Suppressor macrophage treated with lipopolysaccharide for 4 hours (primary cell): ENCODE measurements at places on chromosomes 3 and 15.

- DNase-seq: no peak
Measured at GRCh38 chr3:21754839-21755238, 3.8 kb upstream of the ZNF385D start.

DNA sequence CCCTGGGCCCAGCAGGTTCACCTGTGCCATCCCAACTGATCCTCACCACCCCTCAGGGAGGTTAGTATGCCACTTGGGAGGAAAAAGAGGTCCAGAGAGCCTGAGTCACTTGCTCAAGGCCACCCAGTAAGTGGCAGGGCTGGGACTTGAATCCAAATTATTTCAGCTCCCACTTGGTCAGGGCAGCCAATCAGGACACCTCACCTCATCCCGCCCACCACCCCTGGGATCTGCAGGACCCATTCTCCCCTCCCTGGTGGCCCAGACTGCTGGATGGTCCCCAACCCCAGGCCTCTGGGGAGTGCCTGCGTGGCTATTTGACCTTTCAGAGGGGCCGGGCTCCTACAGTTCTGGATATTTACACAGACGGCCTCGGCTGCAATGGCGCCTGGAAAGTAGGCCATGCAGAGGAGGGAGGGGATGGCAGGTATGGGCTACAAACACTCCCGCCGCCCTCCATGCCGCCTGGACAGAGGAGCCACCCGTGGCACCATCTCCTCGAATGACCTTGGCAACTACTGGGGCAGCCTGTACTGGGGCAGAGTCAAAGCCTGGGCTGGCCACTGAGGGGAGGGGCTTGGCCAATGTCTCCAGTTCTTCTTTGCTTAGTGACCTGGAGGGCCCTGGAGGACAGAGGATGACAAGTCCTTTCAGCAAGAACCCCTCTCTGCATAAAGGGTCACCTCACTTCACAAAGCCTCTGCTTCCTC lies 153.6 kb upstream of the LINGO1 start:
- DNase-seq: no peak

- no peak for DNase-seq
Measured at GRCh38 chr3:181794011-181794790, 82.5 kb downstream of the SOX2 start.

- no peak for DNase-seq
Measured at GRCh38 chr15:27124287-27124871, 153.4 kb downstream of the GABRG3 start.

DNA sequence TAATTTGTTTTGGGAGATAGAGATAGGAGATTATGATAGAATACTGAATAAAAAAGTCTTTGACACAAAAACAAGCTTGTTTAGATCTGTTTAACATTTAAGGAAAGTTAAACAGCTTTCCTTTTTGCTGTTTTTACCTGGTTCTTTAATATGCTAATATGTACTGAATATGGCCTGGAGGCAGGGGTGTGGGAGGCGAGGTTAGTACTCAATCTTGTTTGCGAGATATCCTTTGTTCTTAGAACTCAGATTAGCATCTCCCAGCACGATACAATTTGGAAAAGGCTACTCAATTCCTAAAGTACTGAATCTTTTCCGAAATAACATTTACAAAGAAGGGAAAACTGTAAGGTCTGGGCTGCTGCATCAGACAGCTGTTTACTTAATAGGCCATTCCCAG lies 40.8 kb upstream of the ST3GAL6 start:
- no peak for DNase-seq

DNA sequence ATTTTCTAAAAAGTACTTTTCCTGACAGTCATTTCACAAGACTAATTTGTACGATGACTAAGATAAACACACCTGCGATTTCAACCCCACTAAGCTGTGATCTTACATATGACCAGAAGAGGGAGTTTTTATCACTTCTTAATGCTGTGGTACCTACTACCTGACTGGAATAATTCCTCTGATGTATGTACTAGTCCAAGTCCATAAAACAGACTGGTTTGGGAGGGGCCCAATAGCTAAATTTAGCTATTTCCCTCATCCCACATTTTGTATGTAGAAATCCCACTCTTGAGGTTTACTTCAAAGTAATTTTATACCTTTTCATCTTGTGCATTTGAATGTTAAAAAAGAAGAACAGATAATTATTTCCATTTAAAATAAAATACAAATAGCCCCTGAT lies 49.7 kb upstream of the SCAANT1 start:
- DNase-seq: no peak

GRCh38 chr15:69225355-69226022 lies 65.1 kb downstream of the GLCE start:
- DNase-seq: peak; percentile 36

- DNase-seq: no peak
Measured at GRCh38 chr3:143283432-143284128, 164.0 kb downstream of the CHST2 start.

- DNase-seq: peak; percentile 87
Measured at GRCh38 chr15:93862791-93863190, 368.6 kb upstream of the MCTP2 start.

DNA sequence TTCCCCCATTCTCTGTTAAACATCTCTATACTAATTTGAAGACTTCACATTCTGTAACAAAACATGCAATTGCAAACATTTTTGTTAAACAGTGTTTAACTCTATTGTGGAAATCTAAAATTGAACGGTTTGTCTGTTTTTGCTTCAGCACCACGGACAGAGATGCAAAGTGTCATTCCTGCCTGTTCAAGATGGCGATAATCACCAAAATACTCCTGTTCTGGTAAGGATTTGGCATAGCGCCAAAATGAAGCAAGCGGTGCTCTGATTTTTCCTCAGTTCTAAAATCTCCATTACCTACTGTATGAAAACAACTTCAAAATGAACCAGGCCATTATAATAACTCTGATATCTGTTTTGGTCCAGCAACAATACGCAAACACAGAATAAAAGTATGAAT lies 129.7 kb upstream of the TUSC7 start:
- DNase-seq: no peak

DNA sequence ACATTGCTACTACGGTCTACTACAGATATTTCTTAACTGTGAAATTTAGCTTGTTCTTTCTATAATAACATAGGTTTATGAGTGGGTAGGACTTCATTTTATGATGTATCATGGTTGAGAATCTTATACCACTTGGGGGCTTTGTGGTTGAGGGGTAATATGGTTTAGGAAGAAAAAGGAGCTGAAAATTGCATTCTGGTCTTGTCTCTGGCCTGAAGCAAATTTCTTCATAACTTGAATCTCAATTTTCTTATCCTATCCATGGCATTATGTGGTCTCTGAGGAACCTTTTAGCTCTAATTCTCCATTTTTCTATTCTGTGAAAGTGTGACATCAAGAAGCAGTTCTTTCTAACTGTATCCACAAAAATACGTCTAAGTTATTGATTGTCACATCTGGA lies 341.0 kb downstream of the SOX2 start:
- no peak for DNase-seq

- no peak for DNase-seq
Measured at GRCh38 chr3:149528340-149528650, 53.8 kb downstream of the TM4SF4 start.

- peak; percentile 23 for DNase-seq
Measured at GRCh38 chr3:194688200-194688740, 2.6 kb downstream of the FAM43A start.

GRCh38 chr15:22262613-22263020 lies 182.3 kb downstream of the OR4M2 start:
- peak; percentile 94 for DNase-seq

GRCh38 chr15:92074646-92075045 lies 221.1 kb downstream of the SLCO3A1 start:
- peak; percentile 62 for DNase-seq

- no peak for DNase-seq
Measured at GRCh38 chr3:107963581-107963980, 127.2 kb downstream of the CD47 start.

DNA sequence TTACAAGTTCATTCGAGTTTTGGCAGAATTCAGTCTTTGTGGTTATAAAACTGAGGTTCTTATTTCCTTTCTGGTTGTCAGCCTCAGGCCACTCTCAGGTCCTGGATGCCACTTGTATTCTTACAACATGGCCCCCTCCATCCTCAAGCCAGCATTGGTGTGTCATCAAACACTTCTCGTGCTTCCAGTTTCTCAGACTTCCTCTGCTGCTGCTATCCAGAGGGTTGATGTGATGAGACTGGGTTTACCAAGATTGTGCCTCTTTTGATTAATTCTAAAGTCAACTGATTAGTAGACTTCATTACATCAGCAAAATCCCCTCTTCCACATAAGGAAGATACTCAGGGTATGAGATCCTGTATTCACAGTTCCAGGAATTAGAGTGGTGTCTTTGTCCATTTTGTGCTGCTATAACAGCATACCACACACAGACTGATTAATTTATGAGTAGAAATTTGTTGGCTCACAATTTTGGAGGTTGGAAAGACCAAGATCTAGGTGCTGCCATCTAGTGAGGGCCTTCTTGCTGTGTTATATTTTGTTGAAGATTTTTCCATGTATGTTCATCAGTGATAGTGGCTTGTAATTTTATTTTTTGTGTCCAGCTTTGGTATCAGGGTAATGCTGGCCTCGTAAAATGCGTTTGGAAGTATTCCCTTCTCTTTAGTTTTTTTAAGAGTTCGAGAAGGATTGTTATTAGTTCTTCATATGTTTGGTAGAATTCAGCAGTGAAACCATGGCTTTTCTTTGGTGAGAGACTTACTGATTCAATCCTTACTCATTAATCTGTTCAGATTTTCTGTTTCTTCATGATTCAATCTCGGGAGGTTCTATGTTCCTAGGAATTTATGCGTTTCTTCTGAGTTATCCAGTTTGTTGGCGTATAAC lies 11.1 kb downstream of the LRCH3 start:
- peak; percentile 74 for DNase-seq

GRCh38 chr15:41603941-41604911 lies 45.2 kb downstream of the TYRO3 start:
- peak; percentile 75 for DNase-seq

- no peak for DNase-seq
Measured at GRCh38 chr3:123267821-123268220, 66.1 kb downstream of the SEC22A start.

- DNase-seq: no peak
Measured at GRCh38 chr3:16670191-16670590, 65.0 kb upstream of the DAZL start.

DNA sequence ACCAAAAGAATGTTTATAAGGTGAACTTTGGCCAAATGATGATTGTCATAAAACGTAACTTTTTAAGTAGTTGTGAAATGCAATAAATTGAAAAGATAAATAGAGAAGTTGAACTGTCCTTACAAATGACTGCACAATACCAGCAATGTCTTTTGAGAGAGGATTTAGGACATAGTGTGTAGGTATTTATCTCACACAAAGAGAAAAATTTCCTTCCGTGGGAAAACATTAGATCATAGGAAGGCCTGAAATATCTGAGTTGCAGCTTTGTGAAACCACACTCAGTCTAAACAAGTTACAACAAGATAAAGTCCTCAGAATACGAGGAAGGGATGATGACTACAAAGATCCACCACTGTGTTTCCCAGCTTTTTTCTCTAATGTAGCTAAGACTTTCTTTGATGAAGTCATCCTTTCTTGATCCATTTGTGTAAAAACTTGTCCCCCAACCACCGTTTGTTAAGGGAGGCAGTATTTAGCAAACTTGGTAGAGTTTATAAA lies 16.0 kb downstream of the ROBO2 start:
- DNase-seq: no peak

DNA sequence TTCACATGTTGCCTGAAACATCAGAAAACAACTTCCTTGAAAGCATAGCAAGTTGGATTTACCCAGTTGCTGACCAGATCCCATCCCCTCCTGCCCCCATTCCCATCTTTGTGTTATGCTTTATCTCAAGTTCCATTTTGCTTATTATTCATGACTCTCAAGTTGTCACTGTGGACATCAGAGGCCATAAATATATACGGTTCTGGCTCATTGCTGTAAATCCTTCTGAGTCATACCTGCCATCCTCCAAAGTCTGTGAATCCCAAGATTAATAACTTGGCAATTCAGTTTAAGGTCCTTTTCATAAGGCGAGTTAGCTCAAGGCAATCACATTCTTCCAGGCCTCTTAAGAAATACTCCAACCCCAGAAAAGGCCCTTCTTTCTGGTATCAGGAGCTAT lies 126.2 kb upstream of the C2CD4B start:
- DNase-seq: no peak

- DNase-seq: no peak
Measured at GRCh38 chr15:41996921-41997592, 23.8 kb downstream of the PLA2G4E start.

- DNase-seq: no peak
Measured at GRCh38 chr3:134937256-134938028, 142.4 kb downstream of the EPHB1 start.

DNA sequence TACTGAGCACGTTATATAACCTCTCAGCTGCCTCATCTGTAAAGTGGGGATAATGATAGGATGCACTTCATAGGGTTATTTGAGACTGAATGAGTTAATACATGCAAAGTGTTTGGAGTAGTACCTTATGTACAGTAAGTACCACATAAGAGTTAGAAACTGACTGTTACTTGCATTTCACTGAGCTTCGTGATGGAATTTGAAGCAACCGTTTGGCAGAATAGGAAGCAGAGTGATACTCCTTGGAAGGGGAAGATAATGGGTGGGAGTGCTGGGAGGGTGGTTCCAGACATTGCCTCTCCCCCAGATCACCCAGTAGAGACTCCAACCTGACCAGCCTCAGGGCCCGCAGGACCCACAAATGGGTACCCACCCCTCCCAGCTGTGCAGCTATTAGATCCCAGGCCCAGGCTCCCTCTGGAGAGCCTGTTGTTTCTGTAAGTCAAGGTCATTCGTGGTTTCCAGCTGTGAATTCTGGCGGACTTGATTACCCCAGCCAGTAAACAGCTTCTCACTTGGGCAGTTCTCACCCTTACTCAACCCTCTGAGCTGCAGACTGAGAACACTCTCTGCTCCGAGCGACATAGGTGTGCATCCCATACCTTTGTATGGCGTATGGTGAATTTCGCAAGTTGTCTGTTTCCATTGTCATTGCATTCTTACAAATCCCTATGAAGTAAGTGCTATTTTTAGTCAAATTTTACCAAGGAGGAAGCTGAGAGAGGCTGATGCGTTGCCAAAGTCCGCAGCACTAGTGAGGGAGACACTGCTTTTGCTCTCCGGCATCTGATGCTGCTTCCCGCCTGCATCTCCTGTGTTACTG lies 11.1 kb downstream of the ALPK3 start:
- DNase-seq: no peak

- no peak for DNase-seq
Measured at GRCh38 chr15:77622934-77623754, 9.6 kb downstream of the LINGO1 start.

- peak; percentile 73 for DNase-seq
Measured at GRCh38 chr15:39756806-39757522, 25.7 kb downstream of the FSIP1 start.

GRCh38 chr3:113205481-113205880 lies 5.9 kb upstream of the BOC start:
- no peak for DNase-seq

- no peak for DNase-seq
Measured at GRCh38 chr15:90552162-90552928, 22.6 kb downstream of the CRTC3 start.

DNA sequence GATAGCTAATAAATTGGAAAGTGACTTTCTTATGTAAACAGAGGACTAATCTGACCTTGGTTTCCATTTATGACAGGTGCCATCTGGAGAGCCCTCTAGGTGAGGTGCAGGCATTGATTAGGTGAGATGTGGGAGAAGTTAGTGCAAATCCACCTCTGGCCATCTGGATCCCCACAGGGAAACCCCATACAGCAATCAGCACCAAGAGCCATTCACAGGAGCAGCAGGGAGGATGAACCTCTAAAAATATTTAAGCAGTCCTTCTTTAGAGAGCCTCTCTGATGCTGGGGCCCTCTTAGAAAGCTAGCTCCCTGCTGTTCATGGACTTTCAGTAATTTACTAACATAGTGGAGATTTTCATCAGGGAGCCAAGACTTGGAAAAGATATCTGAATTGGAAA lies 69.3 kb downstream of the CLSTN2 start:
- no peak for DNase-seq

- peak; percentile 75 for DNase-seq
Measured at GRCh38 chr3:4466741-4467521, at the start of gene SUMF1. Gene SUMF1 (minus strand): TSS chr3:4467269. CDS start chr3:4467245, 24 bp downstream.
